ENCODE measurements at places on chromosomes 11 and 22. TPM values are rescaled to one million over a fixed set of nuclear protein-coding genes. Genes with fewer than 3 reads are reported as not detected.

Gene OR51B4
- not detected for polyA plus RNA-seq

Gene ARHGAP8
- polyA plus RNA-seq, result not detected

Gene PAMR1
- not detected for polyA plus RNA-seq

Gene NAV2
- not detected for polyA plus RNA-seq

Gene TMEM258
- 189 TPM for polyA plus RNA-seq

Gene GGT5
- not detected for polyA plus RNA-seq

Gene CARD16
- polyA plus RNA-seq, result 178 TPM

Gene RFPL1
- polyA plus RNA-seq, result not detected

Gene KCNJ4
- not detected for polyA plus RNA-seq

Gene HOATZ
- not detected for polyA plus RNA-seq

Gene MCM5
- polyA plus RNA-seq, result 73.2 TPM

Gene TUBGCP6
- polyA plus RNA-seq, result 13.7 TPM

Gene TMEM191B
- polyA plus RNA-seq, result 0.67 TPM

- no peak for DNase-seq
Observed at GRCh38 chr11:45543808-45544422, 121.5 kb downstream of the CHST1 start.

DNA sequence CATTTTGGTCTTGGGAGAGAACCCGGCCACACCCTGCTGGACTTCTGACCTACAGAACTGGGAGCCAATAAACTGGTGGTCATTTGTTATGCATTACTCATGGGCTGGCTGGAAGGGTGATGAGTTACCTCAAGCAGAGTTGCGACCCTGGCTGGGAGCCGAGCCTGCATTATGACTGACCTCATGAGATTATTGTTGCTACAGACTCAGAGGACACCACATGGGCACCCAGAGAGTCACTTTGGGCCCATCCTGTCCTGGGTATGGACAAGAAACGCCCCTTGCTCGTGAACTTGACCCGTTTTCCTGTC is 531.7 kb downstream of the TBC1D22A start:
- DNase-seq, result no peak

- DNase-seq, result no peak
Observed at GRCh38 chr11:47332791-47333525, 19.5 kb downstream of the MYBPC3 start.

DNA sequence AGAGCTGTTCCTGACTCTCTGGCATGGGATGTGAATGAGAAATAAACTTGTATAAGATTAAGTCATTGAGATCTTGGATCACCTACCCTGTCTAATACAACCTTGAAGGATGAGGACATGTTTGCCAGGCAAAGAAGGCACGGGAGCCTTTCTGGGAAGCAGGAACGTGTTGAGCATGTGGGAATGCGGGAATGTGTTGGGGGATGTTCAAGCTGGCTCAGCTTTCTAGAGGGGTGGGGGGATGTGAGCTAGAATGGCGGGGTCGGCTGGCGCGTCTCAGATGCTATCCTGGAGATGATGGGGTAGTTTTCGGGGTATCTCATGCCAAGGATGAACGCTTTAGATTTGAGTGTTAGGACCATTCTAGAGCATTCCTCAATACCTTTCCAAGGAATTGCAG is 227.1 kb downstream of the DSCAML1 start:
- no peak for DNase-seq

DNA sequence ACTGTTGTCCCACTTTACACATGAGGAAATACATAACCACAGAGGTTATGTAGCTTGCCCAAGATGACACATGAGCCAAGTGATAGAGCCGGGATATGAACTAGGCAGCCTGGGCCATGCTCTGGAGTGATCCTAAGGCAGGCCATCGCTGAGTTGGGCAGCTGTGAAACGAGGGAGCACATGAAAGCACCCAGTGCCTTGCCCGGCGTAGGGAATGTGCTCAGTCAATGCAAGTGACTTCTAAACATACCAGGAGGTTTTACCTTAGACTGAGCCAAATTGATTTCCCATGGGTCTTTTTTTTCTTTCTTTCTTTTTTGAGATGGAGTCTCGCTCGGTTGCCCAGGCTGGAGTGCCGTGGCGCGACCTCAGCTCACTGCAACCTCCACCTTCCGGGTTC is 10.5 kb downstream of the GRIK4 start:
- no peak for DNase-seq

GRCh38 chr11:100584201-100584985 is 102.7 kb upstream of the ARHGAP42 start:
- DNase-seq, result no peak

GRCh38 chr22:30828187-30829155 is 133.8 kb downstream of the OSBP2 start:
- DNase-seq, result no peak

DNA sequence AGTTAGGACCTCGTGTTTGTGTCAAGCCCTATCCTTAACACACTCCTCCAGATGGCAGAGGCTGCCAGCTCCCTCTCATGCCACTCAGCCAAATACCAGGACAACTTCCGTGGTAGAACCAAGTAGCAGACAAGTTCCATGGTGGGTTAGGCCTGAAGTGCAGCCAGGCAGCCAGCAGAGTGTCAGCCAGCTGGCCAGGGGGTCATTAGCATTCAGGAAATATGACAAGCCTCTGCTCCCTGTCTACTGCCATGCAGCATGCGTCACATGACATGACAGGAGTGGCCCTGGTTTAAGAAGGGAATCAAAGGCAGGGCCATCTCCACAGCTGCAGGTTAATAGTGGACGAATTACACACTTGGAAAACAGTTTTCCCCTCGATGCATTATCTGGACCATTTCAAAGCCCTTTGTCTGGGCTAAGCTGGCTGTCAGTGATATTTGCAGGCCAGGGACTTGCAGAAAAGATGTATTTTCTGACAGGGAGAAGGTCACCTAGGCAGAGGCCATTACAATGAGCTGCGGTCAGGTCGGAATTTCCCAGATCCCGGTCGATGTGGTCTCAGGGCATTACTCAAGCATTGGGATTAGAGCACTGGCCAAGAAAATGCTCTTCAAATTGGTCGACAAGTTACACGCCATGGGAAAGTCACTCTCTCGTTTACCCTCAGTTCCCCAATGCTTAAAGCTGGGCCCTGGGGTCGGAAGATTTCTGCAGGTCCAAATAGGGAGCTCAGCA is 461.7 kb upstream of the CADM1 start:
- no peak for DNase-seq

GRCh38 chr11:76208438-76209374 is 2.4 kb upstream of the WNT11 start:
- DNase-seq, result peak; percentile 74

DNA sequence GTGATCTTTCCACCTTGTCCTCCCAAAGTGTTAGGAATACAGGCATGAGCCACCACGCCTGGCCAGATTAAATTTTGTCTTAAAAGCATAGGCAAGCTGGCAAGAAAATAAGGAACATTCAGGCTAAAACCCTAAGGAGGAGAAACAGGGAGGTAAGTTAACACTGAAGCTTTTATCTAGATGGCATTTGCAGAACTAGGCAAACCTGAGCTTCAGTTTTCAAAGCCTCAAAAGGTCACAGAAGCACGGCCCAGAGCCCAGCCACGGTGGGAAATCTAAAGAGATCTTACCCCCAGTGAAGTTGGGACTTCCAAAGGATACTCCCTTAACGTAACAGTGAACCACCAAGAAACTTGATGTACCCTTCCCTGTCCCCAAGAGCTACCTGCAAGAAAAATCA is 28.4 kb downstream of the PC start:
- DNase-seq, result no peak

- no peak for DNase-seq
Observed at GRCh38 chr11:20342347-20343141, 21.0 kb upstream of the HTATIP2 start.

DNA sequence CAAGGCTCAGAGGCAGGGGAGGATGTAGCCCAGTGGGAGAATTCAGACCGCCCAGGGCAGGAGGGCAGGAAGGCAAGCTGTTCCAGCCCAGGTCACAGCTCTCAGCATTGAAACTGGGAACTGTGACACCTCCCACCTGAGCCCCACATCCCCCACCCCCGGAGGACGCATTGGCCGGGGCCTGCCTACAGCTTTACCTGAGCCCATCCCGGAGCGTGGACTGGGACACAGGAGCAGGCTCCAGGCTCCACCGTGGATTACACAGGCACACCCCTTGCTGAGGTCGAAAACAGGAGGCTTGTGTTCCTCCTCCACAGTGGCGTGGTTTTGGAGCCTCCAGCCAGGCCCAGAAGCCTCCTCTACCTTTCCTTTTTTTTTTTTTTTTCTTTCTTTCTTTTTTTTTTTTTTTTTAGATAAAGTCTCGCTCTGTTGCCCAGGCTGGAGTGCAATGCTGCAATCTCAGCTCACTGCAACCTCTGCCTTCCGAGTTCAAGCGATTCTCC is 9.1 kb upstream of the PGA3 start:
- DNase-seq, result no peak

GRCh38 chr11:104043142-104043541 is 6.7 kb downstream of the DDI1 start:
- DNase-seq, result no peak

DNA sequence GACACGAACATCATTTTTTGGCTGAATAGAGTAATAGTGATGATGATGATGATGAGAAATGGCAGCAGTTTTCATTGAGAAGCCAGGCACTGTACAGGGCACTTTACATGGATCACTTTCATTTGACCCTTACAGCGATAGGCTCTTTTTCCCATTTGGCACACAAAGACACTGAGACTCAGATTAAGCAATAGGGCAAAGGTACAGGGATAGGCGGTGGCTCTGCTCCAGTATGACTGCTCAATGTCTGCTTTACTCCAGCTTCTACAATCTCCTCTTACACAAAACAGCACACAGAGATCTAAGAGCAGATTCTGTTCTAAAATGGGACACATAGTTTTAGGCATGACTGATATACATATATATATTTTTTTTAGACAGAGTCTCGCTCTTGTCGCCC is 40.6 kb downstream of the MPPED2 start:
- no peak for DNase-seq

DNA sequence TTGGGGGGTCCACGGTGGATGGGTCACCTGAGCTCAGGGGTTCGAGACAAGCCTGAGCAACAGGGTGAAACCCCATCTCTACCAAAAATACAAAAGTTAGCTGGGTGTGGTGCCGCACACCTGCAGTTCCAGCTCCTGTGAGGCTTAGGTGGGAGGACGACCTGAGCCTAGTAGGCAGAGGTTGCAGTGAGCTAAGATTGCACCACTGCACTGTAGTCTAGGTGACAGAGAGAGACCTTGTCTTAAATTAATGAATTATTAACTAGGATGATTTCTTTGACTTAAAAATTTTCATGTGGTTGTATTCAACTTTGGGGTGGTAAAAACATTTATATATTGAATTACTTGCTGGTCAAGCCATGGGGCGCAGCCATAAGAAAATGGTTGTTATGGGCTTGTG is 33.9 kb downstream of the CCDC83 start:
- no peak for DNase-seq

GRCh38 chr11:3169255-3170043 is 4.3 kb upstream of the OSBPL5 start:
- DNase-seq, result no peak

DNA sequence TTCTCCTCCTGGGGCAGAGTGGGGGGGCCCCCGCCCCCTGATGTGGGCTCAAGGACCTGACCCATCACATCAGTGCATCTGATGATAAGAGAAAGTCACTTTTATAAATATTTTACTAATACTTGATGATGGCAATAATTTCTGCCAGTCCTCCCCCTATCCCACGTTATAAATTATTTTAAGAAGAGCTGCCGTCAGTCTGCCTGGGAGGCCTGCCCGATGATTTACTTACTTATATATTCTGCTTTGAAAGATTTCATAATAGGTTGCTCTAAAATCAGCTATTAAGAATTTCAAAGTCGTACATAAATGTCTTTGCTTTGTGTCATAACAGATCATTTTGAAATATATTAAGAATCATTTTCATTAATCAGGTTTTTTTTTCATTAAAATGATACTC is 58.8 kb downstream of the MYO18B start:
- no peak for DNase-seq

DNA sequence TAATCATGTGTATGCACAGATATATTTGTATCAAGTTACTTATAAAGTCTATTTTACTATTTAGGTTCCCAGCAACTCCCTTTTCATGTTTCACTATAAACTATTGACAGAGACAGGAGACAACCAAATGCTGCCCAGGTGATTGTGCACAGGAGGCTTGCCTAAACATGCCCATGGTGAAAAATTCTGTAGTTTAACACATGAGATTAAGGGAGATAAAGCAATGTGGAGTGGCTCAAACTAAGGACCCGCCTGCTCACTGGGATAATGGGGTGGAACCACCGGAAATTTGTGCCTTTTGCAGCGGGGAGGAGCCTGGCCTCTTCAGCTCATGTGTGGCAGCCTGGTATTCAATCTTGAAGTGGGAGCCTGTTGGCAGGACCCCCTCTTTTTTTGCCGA is 459.5 kb upstream of the CNTN5 start:
- DNase-seq, result no peak

GRCh38 chr22:31826443-31826842 is 72.6 kb downstream of the DEPDC5 start:
- no peak for DNase-seq

GRCh38 chr11:34262531-34263081 is 95.2 kb downstream of the ABTB2 start:
- no peak for DNase-seq

DNA sequence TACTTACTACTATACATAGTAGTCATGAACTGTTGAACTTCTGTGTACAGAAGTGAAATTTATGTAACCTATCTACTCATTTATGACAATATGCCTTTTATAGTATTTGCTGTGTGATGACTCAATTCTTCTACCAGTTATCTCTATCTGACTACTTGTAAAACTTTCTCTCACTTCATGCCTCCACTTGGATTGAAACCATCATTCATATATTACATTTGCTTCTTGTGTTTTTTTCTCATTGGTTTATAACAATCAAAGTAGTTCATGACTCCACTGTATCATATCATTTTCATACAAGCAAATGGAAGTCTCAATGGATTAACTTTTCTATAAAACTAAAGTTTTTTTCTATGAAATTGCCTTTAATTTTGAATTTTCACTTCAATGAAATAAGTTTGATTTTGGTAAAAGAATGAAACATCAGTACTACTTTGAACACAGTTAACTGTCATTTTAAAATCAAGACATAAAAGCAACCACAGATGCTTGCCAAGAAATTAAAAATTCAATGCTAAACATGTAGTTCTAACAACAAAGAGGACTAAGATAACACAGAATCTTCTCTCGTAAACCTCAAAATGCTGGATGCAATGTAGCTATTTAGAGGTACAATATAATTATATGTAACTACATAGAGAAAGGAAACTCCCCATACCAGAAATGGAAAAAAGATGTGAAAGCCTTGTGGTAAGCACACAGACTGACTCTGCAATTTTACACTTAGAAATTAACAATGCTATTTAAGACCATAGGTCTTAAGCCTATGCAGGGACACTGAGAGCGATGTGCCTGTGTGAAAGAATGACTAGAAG is 27.6 kb upstream of the EXPH5 start:
- DNase-seq, result no peak

- DNase-seq, result no peak
Observed at GRCh38 chr11:72216638-72217037, at the start of gene FOLR2. Gene FOLR2 (plus strand): TSS chr11:72216794. CDS start chr11:72218585, 1,791 bp downstream.

GRCh38 chr11:14773755-14774154 is 118.3 kb downstream of the CYP2R1 start:
- no peak for DNase-seq
